ENCODE measurements at places on chromosomes 7 and 10. TPM values are rescaled to one million over a fixed set of nuclear protein-coding genes. Genes with fewer than 3 reads are reported as not detected.

DNA sequence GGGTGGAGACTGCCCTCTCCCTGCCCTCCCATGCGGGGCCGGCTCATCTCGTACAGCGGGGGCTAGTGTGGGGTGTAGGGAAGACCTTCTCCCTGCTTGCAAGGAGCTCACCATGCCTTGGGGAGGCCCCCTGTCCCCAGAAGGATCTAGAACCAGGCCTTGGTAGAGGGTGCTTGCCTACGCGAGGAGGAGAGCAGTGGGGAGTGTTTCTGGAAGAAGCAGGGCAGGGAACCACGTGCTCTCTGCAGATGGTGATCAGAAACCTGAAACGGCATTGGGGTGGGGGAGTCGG, 2.7 kb downstream of the MAFK start:
- DNase-seq = no peak

Gene SLC4A2
- 89.8 TPM for polyA plus RNA-seq

DNA sequence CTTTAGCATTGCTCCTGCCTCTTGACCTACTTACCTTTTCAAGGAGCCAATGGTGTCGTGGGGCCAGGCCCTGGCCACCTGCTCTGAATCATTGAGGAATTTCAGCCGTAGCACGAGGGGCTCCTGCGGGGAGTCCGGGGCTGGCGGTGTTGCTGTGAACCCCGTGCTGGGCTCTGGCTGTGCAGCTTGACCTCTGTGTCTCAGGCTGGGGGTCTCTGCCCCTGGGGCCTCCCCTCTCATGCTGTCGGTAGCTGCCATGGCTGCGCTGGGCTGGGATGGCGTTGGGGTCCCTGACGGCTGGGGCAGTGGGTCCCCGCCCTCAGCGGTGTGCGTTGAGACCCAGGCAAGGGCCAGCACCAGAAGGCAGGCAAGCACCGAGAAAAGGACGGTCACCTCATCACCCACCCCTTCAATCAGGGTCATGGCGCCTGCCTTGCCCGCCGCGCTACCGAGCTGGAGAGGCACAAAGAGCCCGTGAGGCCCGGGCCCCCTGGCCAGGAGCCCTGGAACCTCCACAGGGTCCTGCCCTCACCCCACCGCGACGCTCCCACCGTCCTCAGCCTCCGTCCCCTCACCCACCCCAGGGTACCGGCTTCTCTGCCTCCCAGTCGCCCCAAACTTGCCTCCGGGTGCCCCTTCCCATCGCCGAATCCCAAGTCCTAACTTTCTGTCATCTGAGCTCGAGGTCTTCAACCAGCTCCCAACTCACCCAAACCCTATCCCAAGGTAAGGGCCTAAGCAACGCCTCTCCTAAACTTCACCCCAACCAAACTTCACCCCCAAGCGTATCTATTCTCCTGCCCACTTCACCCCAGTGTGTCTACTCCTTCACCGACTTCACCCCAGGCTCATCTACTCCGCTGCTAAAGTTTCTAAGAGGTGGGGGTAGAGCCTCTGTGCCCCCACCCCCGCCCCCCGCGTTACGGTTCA, 887 bp downstream of the TMUB1 start:
- no peak for DNase-seq

DNA sequence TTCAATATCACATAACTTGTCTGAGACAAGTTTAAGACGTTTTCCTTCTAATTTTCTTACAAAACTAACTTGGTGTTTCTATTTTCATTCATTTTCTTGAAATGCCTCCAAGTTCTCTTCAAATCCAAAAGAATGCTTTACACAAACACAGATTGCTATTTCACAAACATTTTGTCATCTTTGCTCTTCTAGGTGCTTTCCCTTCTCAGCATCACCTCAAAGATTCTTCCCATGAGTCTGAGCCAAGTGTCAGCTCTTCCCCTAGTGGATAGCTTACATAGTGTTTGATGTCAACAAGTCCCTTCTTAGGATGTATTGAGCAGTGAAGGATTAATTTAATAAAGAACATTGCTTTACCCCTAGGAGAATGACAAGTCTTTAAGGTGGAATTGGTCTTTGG, 38.1 kb upstream of the SEMA3A start:
- no peak for DNase-seq

GRCh38 chr7:80226629-80227028, 92.0 kb downstream of the GNAI1 start:
- no peak for DNase-seq

Gene VPS37D
- 29.2 TPM for polyA plus RNA-seq

DNA sequence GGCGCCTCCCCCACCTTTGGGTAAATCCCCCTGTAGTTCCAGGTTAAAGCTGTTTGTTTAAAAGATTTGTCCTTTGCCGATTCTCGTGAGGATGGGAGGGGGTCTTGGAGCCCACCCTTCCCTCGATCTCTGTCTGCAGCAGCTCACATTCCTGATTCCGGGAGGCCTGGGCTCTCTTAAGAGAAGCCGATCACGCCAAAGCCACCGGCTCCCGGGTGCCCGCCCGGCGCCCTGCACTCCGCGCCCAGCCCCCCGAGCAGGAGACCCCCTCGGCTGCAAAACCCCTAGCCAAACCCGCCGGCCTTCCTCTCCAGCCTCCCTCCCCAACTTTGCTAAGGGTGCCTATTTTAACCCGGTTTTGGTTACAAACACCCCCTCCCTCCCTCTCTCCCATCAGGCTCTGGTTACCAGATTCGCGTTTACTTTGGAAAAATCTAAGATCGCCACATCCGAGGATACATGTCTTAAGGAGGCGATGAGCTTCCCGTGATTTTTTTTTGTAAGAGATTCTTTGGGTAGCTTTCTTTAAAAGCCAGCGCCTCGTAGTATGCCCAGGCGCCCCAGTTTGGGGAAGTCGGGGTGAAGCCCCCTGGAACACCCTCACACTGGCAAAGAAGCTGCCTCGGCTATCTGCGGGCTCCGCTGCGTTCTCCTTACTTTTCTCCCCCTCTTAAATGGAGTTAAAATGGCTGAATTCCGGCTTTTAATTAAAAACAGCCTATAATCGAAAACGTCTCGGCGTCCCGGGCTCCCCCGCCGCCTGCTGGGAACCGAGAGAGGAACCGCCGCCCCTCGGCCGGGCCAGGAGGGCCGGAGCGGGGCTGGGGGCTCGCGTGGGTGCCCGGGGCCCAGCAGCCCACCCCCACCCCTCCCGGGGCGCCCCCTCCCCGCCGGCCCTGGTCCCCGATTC, 983 bp downstream of the TNRC18 start:
- peak; percentile 22 for DNase-seq

- DNase-seq = no peak
Observed at GRCh38 chr7:43463401-43463980, 119.4 kb upstream of the STK17A start.

Gene BLNK
- 6.1 TPM for polyA plus RNA-seq

- no peak for DNase-seq
Observed at GRCh38 chr7:18547509-18548187, 52.1 kb downstream of the HDAC9 start.

- DNase-seq = no peak
Observed at GRCh38 chr7:54940748-54941147, 78.1 kb upstream of the EGFR start.

DNA sequence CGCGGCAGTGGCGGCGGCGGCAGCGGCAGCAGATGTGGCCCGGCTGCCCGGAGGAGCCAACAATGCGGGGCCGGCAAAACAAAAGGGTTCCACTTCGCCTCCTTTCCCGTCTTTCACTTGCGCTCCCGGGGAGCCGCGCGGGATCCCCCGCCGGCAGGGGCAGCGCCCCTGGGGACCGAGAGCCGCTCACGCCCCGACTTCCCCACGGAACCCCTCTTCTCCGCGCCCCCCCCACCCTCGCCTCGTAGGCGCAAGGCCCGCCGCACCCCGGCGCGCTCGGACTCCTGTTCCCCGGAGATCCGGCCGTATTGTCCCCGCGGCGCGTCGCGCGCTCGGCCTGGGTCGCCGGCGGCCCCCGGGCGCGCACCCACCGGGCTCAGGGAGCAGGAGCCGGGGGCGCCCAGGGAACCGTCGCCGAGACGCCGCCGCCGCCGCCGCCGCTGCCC, 854 bp downstream of the CTBP2 start:
- peak; percentile 50 for DNase-seq
